Tibial nerve (tissue), 4 donors: ENCODE measurements at places on chromosomes 4 and X. TPM values are rescaled to one million over a fixed set of nuclear protein-coding genes. Genes with fewer than 3 reads are reported as not detected.

- no peak for DNase-seq
Measured at GRCh38 chrX:14801136-14801535, 71.7 kb downstream of the FANCB start.

- DNase-seq, result no peak
Measured at GRCh38 chr4:83124111-83124780, 9.7 kb upstream of the PLAC8 start.

DNA sequence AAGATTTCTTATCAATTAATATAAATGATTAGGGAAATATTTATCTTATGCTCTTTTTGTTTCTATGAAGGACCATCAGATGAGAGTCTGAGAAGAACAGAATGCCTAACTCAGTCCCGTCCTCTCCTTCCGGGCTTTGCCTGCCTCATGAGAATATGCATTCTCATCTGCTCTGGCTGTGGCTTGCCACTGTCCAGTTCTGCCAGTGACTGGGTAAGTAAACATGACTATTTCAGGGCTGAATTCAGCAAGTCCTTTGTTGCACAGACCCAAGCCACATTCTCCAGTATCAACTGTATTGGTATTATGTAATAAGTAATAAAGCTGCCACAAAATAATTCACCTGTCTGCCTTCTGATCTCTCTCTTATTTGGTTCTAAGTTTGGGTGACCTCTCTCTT lies 110.7 kb downstream of the WDFY3 start:
- no peak for DNase-seq

DNA sequence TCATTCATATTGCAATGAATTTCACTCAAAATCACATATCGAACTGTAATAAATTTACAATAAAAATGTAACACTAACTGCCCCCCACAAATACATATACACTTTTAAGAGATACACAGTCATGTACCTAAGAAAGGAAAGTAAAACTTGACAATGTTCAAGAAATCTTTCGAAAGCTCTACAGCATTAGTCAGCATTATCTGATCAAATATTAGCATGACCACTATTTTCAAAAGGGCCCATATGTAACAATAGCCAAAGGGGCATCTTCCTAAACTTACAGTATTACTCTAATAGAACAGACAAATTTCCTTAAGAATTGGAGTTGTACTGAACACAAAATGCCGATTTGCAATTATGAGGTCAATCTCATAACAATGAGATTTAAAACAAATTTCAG lies 51.8 kb downstream of the STX18 start:
- no peak for DNase-seq

DNA sequence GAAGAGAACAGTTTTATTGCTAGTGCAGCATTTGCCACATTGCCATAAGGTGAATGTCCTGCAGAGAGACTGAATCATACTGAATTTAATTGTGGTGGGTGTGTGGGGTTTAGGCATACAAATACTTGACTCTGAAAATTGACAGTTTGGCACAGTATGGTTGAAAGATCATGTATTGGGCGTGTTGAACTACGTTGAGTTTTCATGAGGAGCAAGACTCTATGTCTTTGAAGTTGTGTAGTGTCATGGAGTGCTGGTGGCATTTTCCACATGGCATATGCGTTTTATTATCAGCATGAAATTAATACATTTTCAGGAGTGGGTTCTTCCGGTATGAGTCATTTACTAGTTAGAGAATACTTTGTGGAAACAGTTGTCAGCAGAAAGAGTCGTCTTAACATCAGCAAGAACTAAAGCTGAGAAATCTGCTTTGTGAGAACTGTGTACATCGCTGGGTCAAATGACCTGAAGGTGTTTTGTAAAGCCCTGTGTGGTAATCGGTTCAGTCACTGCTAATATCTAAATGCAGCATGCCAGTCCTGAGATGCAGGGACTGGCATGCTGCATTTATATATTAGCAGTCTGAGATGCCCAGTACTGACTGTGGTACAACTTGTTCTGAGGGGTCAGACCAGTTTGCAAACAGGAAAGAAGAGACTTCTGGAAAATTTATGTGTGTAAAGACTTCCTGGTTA lies 50.3 kb downstream of the ARHGAP10 start:
- DNase-seq, result no peak

DNA sequence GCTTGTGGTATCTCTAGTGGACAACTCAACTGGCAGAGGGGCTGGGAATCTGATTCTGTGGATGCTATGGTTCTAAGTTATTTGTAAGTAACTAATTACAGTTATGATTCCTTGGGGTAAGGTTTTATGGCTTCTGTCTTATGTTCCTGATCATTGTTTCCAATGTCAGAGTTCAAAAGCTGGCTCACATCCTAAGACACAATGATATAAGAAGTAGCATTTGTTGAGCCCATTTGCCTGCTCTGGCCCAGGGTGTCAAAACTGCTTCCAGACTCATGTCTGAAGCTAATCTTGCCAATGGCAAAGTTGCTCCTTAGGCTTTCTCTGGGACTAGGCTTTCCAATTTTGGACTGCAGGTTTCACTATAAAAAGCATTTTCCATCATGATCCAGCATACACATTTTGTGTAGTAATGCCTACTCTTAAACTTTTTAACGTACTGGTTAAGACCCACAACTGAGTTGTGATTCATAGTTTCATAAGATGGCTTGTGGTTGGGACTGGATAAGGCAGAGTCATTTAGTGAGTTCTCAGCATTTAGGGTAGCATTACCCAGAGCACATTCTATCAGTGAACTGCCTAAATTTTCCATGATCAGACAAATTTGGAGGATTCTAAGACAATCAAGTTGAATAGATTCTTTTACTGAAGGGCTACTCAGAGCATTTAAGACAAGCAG lies 50.0 kb downstream of the CCNI start:
- no peak for DNase-seq

Gene MUC7
- not detected for total RNA-seq

Gene ZNF674
- total RNA-seq, result 3.1 TPM

Gene TXK
- 0.22 TPM for total RNA-seq

- no peak for DNase-seq
Measured at GRCh38 chr4:110195561-110196205, 2.7 kb downstream of the ELOVL6 start.

- DNase-seq, result no peak
Measured at GRCh38 chrX:111129921-111130320, 33.9 kb downstream of the PAK3 start.

DNA sequence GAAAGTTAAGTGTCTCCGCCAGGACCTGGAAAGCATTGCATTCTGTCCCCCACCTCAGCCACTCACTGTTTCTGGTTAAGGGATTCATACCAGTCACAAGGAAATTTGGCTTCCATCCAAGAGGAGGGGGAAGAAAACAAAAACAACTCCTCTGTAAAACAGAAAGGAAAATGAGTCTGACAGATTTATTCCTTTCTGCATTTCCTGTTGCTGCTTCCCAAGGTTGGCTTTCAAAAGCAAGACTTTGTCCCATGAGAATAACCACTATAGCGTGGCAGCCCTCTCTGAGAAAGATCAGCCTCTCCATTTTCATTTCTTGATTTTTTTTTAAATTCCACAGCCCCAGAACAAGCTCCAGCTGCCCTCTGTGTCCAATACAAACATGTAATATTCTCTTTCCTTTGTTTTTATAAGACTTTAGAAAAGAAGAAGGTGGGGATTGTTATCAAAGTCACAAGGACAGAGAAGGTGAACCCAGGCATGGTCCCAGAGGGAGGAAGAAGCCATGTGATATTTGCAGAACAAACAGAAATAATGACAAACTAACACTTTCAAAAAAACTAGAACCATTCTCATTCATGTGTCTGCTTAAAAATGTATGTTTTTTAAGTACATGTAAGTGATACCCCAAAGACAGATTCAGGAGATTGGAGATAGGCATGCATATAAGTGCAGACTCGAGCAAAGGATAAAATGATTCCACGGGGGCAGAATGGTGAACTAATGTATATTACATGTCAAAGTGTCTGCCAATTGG lies 90.7 kb upstream of the DCLK2 start:
- DNase-seq, result no peak

DNA sequence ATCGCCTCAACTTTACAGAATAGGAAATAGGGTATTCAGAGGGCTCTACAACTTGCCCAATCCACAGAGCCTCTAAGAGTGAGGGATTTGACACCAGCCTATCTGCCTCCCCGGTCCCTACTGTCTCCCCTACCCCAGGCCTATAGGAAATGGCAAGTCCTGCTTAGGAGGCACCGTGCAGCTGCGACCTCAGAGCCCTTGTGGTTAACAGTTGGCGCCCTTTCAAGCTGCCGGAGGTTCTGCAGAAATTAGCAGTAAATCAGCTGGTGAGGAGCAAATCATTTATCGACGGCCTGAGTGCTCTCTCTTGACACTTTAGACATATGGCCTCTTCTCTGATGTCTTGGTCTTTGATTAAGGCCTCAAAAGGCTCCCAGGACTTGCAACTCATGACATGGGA lies 96.9 kb downstream of the CLNK start:
- DNase-seq, result no peak
